NCI-H1417 treated with DMSO at 0.1 percent for 48 hours (cell line): ENCODE measurements at places on chromosomes 2 and 18.

- DNase-seq: no peak
Measured at GRCh38 chr2:37857575-37858399, 67.3 kb upstream of the RMDN2 start.

- no peak for DNase-seq
Measured at GRCh38 chr18:3447068-3447894, 2.7 kb upstream of the TGIF1 start.

GRCh38 chr18:56823986-56824565 lies 172.9 kb downstream of the WDR7 start:
- no peak for DNase-seq

DNA sequence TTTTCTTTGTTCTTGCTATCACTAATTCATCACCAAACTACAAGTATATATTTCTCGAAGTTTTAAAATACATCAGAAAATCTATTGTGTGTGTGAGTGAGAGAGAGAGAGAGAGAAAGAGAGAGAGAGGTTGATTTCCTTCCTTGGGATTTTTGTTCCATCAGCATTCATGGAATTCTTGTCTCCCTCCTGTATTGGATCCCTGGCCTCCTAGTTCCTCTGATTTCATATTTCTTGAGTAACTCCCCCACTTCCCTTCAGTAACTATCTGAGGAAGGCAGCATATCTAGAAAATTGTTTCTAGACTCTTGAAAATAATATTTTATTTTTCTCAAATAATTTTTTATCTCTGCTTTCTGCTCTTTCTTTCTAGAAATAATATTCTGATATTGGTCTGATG lies 13.3 kb upstream of the ACTR2 start:
- DNase-seq: no peak

DNA sequence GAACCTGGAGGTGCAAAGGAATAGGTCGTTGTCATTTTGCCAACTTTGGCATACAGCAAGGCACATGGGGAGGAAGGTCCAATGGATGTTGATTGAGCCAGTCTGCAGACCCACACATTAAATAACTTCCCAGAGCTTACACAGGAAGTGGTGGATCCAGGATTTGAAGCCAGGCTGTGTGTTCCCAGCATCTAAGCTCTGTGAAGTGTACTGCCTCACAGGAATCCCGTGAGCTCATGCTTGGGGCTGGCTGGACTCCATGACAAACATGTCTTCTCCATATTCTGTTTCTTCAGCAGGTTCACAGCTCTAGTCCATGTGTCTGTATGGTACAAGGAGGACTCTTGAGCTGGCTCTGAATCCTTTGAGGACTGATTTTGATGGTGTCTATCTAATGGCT lies 63.9 kb downstream of the KLHL29 start:
- no peak for DNase-seq

GRCh38 chr2:30237239-30237965 lies 6.1 kb downstream of the LBH start:
- DNase-seq: no peak

DNA sequence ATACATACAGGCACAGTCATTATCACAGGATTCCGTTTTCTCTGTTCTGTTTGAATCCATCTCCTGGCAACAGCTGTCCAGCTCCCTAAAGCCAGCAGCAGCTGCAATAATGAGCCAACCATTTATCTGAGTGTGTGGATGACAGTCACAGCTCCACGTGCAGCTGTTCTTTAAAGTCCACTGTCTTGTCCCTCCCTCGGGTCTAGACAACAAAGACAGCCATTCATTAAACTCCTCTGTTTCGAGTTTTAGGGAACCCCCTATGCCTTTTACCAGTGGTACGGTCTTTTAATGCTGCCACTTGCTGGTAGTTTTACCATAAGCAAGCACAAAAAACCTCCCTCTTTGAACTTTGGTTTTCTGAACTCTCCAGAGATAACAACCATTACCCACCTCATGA lies 16.0 kb upstream of the MSGN1 start:
- DNase-seq: no peak

DNA sequence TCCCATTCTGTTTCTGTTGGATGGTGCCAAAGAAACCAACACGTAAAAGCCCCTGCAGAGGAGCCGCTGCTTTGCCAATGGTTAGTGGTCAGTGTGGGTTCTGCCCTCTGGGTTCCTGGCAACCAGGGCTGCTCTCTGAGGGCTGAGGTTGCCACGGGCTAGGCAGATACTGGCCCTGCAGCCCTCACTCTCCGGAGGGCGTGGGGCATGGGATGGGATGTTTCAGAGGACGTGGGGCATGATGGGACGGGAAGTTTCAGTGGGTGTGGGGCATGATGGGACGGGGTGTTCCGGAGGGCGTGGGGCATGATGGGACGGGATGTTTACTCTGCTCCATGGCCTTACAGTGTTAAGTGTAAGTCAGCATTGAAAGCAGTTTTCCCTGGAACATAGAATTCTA lies 34.2 kb downstream of the ADI1 start:
- DNase-seq: no peak

- no peak for DNase-seq
Measured at GRCh38 chr2:134988994-134989605, 58.1 kb downstream of the MAP3K19 start.

DNA sequence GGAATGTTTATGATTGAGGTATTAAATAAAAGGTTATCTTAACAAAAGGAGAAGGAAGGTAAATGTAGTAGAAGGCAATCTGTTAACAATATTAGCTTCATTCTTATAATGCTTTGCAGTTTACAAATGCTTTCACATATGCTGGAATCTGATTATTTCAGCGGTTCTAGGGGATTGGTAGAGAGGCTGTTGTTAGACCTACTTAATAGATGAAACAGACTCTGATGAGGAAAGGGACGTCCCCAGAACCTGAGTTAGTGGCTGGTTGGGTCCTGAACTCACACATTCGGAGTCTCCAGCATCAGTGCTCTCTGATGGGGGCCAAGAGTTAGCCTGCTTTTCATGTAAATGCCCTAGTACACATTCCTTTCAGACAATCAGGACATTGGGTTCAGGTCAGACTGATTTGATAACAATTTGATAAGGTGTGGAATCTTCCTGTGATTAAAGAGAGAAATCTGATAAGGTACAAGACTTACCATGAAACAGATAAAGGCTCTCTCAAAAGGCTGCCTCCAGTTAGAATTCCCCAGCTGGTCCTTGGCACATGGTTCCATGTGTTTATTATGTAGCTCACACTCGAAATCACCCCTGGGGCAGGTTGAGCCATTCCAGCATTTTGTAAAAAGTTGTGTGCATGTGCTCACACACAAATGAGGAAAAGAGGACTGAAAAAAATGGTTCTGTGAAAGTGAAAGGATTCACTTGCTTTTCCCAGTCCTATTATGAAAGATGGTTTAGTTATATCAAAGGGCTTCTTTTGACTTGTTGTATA lies 103.1 kb downstream of the GPD2 start:
- no peak for DNase-seq

- no peak for DNase-seq
Measured at GRCh38 chr2:186058614-186059013, 320.0 kb downstream of the FSIP2 start.

DNA sequence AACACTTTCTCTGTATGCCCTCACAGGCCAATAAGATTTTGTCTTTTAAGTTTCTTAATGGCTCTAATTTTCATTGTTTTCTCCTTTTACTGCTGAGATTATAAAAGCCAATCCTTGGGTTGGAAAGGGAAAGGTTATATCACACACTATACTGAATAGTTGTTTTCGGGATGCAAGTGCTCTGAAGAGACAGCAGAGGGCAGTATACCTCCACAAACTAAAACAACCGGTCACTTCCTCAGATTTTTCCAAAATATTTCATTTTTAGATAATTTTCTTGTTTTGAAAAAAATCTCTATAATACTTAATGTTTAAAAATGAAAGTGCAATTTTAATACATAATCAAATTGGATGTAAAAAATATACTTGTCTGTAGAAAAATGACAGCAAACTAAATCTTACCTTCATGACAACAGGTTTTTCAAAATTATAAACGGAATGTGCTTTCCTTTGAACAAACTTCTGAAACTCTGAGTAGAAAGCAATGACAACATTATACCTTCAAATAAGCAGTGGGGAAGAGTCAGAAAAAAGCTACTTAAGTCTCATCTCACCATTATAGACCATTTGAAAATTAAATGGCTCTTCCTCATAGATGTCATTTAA lies 82.7 kb downstream of the ORC4 start:
- DNase-seq: no peak

GRCh38 chr2:18403921-18404522 lies 156.4 kb downstream of the RDH14 start:
- no peak for DNase-seq

- DNase-seq: no peak
Measured at GRCh38 chr2:217753460-217754200, 249.2 kb downstream of the TNS1 start.

- no peak for DNase-seq
Measured at GRCh38 chr2:17160594-17160993, 357.6 kb downstream of the RAD51AP2 start.

GRCh38 chr2:17610521-17610920 lies 70.0 kb downstream of the VSNL1 start:
- DNase-seq: no peak

DNA sequence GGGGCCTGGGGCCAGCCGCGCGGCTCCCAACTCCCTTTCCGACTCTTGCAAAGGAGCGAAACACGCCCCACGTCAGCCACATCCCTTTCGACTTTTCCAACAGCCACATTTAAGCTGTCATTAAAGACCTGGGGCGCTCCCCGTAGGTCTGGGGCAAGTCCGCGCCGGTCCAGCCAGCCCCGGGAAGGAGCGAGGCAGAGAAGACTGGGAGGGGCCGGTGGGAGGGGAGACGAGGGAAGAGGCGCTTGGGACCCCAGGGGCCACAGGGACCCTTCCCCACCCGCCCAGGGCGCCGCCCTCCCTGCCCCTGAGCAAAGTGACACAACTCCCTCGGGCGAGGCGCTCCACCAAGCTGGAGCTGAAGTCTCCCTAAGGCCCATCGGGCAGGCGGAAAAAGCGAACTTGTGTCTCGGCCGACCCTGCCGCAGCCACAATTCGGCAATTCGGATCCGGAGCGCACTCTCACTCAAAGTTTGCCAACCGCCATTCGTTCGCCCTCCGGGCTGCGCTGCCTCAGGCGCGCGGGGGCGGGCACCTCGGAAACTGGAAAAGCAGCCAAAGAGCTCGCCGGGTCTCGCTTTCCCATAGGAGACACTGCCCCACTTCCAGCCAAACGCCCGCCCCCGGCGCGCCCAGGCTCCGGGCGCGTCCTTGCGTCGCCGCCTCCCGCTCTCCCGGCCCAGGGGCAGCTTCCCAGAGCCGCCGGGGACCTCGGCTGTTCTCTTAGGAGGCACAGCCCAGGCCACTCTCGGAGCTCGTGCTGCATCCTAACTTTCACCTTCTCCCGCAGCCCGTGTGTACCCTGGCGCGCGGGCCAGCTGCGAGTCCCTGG lies 1.1 kb upstream of the KCTD1 start:
- DNase-seq: no peak

- no peak for DNase-seq
Measured at GRCh38 chr2:36824273-36824672, 127.8 kb downstream of the VIT start.

- no peak for DNase-seq
Measured at GRCh38 chr2:120583851-120584570, 151.7 kb upstream of the GLI2 start.

- DNase-seq: no peak
Measured at GRCh38 chr18:57397440-57398132, 37.6 kb upstream of the ONECUT2 start.

- DNase-seq: no peak
Measured at GRCh38 chr2:43212931-43213330, 13.5 kb downstream of the ZFP36L2 start.

GRCh38 chr2:20384953-20385352 lies 34.3 kb upstream of the PUM2 start:
- DNase-seq: no peak

DNA sequence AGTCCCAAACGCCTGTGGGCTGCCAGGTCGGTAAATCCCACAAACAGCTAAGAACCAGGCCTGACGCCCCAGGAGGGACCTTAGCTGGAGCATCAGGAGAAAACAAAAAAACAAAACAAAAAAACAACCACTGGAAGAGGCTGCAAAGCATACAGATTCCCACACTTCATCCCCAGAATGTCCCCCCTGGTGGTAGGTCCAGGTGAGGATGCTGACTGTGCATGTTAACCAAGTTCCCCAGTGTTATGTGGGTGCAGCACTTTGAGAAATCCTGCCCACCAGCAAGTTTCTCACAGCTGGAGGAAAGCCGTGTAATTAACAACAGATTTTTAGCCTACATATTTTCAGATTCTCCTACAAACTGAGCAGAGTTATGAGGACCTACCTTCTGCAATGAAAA lies 15.1 kb downstream of the ST3GAL5 start:
- DNase-seq: no peak

GRCh38 chr2:227804975-227805374 lies 8.7 kb upstream of the CCL20 start:
- DNase-seq: no peak

GRCh38 chr2:182097571-182098164 lies 112.0 kb downstream of the PPP1R1C start:
- DNase-seq: no peak

DNA sequence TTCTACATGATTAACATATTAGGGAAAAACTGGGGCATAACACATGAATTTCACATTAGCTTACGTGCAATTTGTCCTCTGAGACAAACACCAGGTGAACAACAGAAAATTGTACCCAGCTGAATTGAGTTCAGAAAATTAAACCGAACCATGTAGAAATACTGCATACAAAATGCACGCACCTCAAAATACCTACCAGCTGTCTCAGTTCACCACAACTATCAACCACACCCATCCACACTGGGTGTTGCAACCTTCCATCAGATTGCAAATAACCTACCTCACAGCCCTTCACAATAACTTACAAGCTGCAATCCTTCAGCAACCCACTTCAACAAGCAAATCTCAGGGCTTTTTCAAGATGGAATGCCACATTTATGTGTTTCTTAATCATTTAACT lies 55.9 kb downstream of the UNC50 start:
- no peak for DNase-seq

GRCh38 chr18:63233334-63233733 lies 86.2 kb downstream of the BCL2 start:
- DNase-seq: no peak

- no peak for DNase-seq
Measured at GRCh38 chr2:105768176-105768575, 23.5 kb downstream of the NCK2 start.

DNA sequence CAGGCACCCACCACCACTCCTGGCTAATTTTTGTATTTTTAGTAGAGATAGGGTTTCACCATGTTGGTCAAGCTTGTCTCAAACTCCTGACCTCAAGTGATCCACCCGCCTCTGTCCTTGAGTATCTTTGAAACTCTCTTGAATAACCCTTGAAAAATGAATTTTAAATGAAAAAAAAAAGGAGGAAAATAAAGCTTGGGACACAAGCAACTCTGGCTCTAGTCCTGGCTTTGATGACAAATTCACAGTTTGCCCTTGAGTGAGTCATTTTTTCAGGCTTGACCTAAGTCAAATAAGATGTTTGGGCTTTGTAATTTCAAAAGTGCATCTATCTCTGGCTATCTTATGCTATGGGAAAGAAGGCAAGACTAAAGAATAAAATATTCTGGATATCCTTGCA lies 79.0 kb upstream of the TRIB2 start:
- DNase-seq: no peak

- DNase-seq: no peak
Measured at GRCh38 chr2:158582670-158583069, 125.9 kb downstream of the PKP4 start.
